Right cardiac atrium (tissue), 5 donors: ENCODE measurements at places on chromosomes 3 and 15. TPM values are rescaled to one million over a fixed set of nuclear protein-coding genes. Genes with fewer than 3 reads are reported as not detected.

The TMC3 gene
- 0.14 TPM for total RNA-seq

- no peak for DNase-seq
Measured at GRCh38 chr15:90086868-90087268, 15.4 kb downstream of the IDH2 start.

GRCh38 chr15:42108806-42109205, 14.4 kb upstream of the PLA2G4D start:
- no peak for DNase-seq

- no peak for DNase-seq
Measured at GRCh38 chr15:49235446-49236124, 65.5 kb downstream of the GALK2 start.

- no peak for DNase-seq
Measured at GRCh38 chr15:89115547-89115946, 27.3 kb downstream of the ABHD2 start.

DNA sequence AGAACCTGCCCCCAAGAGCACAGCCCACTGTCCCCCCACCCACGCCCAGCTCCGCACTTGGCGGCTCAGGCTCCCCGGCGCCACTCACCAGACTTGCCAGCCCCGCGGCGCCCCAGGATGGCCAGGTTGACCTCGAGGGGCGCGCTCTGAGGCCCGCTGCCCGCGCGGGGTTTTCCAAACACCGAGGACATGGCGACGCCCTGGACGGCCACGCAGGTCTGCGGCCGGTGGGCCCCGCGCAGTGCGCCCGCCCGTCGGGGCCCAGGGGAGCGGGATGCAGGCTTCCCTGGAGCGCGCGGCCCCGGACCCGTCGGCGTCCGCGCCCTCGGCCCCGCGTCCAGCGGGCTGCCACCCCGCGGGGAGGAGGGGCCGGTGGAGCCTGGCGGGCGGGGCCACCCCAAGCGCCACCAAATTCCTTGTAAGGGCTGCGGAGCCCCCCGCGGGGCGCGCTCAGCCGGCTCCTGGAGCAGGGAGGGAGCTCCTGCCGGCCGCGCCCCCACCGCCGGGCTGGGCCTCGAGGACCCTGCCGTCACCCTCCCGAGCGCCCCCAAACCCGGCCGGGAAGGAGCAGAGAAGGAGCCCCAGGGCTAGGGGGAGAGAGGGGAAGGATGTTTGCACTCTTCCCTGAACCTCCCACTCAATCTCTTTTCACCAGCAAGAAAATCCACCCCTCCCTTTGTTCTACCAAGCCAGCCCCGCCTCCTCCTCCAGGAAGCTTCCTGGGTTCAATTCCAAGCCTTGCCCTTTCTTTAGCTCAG, at the start of gene RASL12:
Gene RASL12, minus strand, starts transcription at position 347 of the 758 bp plus-strand sequence. Its CDS starts 156 bp downstream, at position 191.
- peak; percentile 65 for DNase-seq

DNA sequence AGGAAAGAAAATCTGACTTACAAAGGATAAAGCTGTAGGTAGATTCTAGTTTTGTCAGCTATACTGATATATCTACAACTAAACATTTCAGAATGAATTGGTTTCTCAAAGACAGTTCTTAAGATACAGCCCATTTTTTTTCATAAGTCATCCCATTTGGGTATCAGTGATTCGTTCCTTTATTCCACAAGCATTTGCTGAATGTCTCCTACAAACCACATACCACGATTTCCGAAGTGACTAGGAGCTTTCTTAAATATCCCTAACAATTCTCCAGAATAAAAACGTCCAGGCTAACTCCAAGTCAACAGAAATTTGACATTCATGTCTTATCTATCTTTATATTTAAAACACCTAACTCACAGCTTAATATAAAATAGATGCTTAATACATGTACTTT, 59.8 kb downstream of the TP53BP1 start:
- no peak for DNase-seq
